ENCODE measurements at places on chromosomes 1 and 21.

DNA sequence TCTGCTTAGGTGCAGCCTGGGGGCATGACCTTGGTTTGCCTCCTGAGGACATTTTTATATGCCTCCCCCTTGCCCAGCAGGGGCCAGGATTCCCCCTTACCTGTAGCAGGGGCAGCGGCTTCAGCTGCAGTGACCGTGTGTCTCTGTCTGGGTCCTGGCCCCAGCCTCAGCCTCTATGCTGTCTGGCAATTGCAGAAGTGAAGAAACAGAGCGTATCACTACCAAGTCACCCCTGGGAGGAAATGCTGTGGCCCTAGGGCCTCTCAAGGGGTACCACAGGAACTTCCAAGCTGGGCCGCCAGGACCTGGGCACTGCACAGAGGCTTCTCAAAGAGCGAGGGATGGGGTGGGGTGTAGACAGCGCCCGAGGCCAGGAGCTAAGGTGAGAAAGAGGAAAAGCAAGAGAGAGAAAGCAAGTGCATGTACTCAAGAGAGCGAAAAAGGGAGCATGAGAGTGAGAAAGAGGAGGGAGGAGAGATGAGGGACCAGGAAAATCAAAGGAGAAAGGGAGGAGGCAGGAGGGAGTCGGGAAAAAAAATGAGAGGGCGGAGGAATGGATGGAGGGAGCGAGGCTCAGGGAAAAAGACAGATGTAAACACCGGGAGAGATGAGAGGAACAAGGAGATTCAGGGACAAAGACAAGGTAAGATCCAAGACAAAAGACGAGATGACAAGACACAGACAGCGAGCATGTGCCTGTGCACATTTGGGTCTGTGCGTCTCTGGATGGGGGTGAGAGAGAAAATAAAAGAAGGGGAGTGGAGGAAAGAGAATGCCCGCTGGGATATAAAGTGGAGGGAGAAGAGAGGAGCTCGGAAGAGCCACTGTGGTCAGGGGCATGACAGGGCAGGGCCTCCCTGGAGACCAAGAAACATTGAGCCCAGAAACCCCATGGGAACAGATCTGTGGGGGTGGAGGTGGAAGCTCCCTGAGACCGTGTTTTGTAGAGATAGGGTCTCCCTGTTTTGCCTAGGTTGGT lies at the start of gene PTAFR:
PTAFR (minus strand) TSS at position 199 of the 979 bp plus-strand sequence. CDS start 25,669 bp downstream, outside the sequence.
- DNase-seq: peak; percentile 87

GRCh38 chr1:230236301-230237008 lies 169.4 kb downstream of the GALNT2 start:
- DNase-seq: no peak

DNA sequence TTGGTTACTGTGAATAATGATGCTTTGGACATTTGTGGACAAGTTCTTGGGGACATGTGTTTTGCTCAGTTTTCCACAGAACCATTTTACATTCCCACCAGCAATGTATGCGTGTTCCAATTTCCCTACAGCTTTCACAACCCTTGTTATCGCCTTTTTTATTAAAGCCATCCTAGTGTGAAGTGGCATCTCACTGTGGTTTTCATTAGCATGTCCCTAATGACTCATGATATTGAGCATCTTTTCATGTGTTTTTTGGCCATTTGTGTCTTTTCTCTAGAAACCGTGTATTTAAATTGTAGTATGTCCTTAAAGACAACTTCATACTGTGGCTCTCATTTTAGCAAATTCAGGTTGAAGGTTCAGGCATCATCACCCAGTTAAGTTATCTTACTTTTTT lies 132.1 kb downstream of the TGFBR3 start:
- DNase-seq: no peak

- DNase-seq: no peak
Observed at GRCh38 chr1:93353286-93353685, 7.6 kb downstream of the DR1 start.

DNA sequence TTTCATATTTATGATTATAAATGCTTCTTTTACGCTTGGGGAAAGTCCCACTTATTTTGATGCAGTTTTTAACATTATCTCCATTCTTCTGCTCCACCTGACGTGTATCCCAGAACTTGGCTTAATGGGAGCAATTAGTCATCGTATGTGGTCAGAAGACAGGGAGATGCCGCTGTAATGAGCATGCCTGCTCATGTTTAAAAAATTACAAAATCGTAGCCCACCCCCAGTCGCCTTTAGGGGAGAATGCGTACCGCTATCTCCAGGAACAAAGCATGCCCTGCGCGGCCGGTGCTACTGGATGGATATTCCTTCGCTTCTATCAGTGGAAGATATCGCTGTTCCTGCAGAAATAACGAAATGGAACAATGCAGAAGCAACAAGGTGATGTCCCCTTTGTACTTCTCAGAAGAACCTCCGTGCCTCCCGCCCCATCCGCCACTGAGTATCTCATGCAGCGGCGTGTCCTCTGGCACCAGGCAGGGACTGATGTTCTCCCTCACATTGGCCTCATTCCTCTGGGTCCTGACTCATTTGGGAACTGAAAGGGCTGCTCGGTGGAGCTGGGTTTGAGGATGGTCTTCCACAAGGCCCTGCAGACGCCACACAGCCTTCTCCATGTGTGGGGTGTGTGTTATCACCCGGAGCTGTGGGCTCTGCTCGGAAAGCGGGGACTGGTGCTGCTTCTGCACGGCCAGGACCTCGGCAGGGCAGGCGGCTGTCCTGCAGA lies 116.3 kb upstream of the COL6A1 start:
- no peak for DNase-seq

DNA sequence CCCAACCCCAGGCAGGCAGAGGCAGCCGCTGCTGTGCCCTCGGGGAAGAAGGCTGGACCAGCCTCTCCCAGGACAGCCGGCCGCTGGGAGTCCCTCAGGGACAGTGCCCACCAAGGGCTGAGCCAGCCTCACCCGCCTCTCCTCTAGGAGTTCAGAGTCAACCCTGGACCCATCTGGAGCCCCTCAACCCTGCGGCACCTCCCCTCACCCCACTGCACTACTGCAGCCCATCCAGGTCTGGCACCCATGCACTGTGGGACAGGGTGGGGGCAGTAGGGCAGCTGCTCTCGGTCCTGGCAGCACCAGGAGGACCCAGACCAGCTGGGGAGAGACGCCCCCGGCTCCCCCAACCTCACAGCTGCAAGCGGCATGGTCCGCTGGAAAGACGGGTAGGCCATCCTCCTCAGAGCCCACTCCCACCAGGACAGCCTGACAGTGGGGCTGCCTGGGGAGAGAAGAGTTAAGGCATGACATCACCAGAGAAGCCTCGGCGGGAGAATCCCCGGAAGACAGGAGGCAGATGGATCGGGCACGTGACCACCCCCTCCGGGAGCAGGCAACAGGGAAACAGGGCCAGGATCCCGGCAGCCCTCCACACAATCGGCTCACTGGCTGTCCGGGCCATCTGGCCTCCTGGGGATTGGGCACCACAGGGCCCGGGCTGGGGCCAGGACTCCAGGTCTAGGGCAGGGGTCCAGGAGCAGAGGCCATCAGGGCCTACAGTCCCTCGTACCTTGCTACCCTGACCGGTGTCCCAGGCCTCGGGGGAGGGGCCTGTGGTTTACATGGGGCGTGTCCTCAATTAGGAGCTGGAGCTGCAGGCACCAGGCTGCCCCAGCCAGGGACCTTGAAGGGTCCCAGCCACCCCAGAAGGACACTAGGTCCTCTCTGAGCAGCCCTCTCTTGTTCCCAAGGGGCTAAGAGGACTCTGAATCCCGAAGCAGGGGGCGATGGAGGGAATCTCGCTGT lies 3.1 kb downstream of the ACAP3 start:
- DNase-seq: peak; percentile 40

DNA sequence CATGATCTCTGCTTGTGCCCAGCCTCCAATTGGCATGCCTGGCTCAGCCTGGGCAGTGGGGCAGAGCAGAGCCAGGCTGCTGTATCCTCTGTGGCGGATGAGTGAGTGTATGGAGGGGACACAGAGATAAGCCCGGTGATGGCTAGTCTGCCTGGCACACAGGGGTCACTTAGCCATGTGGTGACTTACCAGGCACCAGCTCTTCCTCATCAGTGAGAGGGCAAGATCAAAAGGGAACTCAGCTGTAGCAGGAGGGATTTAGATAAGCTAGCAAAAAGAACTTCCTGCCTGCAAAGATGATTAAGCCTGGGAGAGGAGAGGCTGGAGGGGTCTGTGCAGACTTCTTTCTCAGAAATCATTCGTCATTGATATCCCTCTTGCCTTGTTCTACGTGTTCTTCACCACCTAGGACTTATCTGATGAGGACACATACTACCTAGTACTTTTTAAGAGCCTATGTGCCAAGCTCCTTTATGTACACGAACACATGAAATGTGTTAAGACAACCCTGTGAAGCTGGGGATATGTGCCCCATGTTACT lies 7.9 kb downstream of the KIF21B start:
- DNase-seq: peak; percentile 48

DNA sequence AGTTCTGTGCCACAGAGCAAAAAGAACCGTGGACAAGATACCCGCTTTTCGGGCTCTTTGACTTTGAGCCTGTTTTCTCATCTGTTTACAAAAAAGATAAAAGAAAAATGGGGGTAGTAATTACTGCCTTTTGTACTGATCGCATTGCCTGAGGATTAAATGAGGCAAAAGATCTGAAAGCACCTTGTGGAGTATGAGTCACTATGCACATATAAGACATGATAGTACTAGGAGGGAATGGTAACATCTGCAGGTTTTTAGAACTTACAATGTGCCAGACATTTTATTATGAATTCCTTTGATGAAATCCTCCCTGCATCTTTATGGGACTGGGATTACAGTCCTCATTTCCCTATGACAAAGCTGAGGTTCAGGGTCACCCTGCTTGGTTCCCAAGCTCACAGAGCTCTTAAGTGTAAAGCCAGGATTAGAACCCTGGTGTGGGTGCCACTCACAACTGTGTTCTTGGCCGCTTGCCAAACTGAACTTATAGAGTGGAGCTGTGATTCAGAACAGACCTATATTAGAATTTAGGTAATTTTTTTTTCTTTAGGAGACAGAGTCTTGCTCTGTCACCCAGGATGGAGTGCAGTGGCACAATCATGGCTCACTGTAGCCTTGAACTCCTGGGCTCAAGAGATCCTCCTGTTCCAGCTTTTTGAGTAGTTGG lies 1.8 kb downstream of the DISC1 start:
- no peak for DNase-seq

DNA sequence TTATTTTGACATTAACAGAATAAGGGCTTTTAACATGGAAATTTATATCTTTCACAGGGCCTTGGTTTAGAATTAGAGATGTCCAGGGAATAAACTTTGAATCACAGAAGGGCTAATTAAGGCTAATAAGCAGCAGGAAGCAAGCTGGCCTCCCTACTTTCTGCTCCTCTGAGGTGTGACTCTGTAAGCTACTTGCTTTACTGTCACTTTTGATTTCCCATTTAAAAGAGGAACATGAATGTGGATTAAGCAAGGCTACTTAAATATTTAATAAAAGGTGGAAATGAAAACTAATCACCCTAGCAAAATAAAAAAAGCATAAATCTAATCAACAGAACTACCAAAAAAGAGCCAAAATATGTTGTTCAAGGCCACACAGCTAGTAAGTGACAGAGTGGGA lies 28.9 kb upstream of the CD5L start:
- DNase-seq: peak; percentile 55

GRCh38 chr1:166136699-166137401 lies 30.0 kb downstream of the FAM78B start:
- DNase-seq: no peak

DNA sequence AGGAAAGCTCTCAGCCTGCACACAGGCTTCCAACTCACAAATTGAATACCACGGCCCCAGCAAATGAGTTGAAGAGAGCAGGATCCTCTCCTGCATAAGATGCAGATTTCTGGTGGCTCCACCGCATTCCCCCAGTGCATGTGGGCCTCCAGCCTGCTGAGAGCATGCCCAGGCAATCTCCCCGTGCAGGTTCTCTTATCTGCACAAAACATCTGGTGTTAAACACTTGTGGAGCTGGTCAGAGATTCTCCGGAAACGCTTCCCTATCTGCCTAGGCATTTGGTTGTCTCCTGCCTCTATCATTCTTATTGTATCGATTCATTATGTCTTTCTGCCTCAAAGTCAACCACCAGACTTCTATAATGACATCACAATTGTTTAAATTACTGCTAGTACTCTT lies 1349.0 kb upstream of the B3GALT2 start:
- no peak for DNase-seq

DNA sequence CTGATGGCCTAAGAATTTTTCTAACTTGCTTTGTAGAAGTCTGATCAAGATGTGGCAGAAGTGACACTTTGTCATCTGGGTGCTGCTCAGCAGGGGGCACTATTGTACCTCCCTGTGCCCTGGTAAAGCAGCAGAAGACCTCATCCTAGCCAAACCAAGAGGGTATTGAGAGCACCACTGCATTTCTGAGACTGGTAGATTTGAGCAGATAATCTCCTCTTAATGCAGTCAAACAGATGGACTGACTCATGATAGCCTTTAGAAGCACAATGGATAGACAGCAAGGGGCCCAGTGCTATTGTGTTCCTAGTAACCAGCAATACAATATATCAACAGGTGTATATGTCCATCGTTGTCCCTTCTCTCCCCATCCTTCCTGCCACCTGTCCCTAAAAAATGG lies 5.7 kb downstream of the TPM3 start:
- DNase-seq: peak; percentile 75

DNA sequence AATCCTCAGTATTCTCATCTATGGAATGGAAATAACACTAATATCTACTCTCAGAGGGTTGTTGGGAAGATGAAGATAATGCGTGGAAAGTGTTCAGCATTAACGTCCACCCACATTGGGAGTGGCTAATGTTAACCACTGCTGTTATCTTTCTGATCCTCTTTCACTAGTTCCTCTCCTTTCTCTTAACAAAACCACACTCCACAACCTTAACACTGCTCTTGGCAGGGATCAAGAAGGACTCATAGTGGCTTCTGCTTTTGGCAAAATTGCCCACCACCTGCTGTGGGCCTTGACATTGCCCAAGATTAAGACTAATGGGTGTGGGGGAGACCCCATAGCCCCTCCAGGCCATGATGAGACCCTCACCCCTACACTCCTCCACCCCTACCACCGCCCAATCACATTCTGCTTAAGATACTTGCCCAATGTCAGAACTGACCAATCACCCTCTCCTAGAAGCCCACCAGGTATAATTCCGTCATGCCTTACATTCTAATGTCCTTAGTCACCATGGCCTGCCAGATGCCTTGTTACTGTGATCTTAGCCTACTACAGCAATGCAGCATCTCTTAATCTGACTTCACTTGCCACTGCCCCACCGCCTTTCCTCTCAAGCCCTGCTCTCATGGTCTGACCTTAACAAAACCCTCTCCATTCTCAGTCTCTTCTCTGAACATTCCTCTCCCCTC lies 27.1 kb downstream of the DHCR24 start:
- peak; percentile 33 for DNase-seq

GRCh38 chr1:198669023-198669698 lies 30.3 kb downstream of the PTPRC start:
- DNase-seq: peak; percentile 41

- peak; percentile 53 for DNase-seq
Observed at GRCh38 chr1:221241157-221241556, 361.9 kb downstream of the HLX start.

DNA sequence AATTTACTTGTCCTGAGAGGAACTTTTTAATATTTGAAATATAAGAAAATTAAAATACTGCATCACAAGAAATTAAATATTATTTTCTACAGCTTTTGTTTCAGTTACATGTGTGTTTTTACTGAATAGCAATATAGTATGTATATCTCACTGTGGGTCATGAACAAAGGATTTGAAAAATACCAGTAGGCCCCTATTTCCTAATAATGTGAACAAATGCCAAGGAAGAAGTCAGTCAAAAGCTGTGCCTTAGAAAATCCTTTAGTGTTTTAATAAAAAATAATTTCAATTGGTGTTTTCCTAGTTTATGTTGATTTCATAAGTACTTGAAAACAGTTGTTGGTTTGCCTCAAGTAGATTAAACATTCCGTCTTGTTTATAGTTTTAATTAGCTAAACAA lies 46.7 kb downstream of the SMYD3 start:
- DNase-seq: no peak

GRCh38 chr1:158830074-158830677 lies 975 bp upstream of the MNDA start:
- peak; percentile 59 for DNase-seq
